Sciatic nerve (tissue), 2 donors: ENCODE measurements at places on chromosomes 4 and X.

- no peak for DNase-seq
Measured at GRCh38 chr4:113384600-113384999, 335.1 kb downstream of the ANK2 start.

GRCh38 chr4:148006001-148006400 lies 274.1 kb downstream of the ARHGAP10 start:
- DNase-seq, result no peak

GRCh38 chr4:89639395-89639794 lies 197.6 kb downstream of the SNCA start:
- no peak for DNase-seq

DNA sequence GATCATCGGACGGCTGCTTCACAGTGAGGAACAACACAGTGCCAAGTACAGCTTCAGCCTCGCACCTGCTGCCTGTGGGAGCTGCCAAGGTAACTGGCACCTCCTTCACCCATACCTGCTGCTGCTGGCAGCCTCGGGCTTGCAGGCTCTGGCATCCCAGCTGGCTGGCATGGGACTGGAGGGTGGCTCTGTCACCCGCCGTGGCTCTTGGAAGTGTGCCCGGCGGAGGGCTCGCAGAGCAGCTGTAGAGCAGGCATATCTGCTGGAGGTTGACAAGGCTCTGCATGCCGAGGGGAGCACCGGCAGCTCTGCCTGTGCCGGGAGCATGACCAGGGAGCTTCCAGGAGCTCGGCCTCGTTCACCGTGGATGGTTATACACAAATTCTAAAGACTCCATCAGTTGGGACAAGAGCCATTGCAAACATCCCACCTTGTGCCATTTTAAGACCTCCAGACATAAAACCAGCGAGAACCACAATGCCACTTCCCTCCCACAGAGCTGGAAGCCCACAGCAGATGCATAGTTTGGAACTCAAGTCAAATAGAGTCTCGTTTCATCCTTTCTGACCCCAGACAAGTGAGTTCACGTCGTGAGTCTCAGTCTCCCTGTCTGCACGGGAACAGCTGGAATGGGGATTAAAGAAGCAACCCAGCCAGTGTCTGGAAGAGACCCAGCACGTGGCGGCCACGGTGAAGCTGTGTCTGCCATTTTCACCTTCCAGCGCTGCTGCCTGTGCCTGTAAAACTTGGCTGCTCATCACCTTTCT lies 84.3 kb upstream of the PSAPL1 start:
- no peak for DNase-seq

GRCh38 chrX:134718966-134719317 lies 60.7 kb upstream of the PLAC1 start:
- DNase-seq, result no peak

DNA sequence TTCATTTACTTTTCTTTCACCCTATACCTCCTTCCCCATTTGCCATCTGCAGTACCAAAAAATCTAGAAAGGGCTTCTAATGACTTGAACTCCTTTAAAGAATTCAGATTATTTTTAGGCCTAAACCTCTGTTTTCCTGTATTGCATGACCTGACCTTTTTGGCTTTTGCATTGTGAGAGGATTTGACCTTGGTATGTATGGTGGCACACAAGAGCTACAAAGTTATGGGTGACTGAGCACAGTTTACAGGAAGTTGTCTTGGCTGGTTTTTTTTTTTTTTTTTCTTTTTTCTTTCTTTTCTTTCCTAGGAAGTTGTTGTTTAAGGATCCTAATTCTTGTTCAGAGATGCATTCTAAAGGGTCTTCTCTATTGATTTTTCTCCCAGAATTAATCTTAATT lies 32.0 kb upstream of the MTMR8 start:
- DNase-seq, result no peak

DNA sequence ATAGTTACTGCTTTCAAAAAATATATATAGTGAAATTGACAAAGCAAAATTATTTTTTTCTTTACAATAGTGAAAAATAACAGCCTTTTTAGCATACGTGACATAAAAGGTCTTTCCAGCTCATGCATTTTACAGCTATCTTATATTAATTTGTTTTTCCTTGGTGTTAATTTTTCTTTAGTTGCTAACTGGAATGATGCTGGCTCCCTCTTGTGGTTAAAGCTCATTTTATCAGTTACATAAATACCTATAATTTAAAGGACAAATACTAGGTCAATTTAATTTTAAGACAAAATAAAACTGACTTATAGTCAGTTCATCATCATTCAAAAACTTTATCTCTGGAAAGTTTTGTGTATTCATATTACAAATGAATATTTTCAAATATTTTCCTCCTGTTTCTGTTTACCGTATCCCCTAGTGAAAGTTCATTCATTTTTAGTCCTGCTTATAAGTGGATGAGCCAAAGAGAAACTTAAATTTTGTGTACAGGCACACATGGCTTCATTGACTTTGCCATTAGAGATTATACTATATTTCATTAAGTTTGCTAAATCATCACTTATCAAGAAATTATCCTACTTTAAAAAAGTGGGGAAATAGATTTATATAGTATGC lies 9.9 kb upstream of the ANAPC4 start:
- no peak for DNase-seq

- no peak for DNase-seq
Measured at GRCh38 chrX:7542587-7543380, 300.2 kb upstream of the VCX start.

- peak; percentile 90 for DNase-seq
Measured at GRCh38 chrX:10189317-10190268, 32.8 kb downstream of the CLCN4 start.

GRCh38 chr4:60744767-60745166 lies 455.4 kb upstream of the ADGRL3 start:
- no peak for DNase-seq

DNA sequence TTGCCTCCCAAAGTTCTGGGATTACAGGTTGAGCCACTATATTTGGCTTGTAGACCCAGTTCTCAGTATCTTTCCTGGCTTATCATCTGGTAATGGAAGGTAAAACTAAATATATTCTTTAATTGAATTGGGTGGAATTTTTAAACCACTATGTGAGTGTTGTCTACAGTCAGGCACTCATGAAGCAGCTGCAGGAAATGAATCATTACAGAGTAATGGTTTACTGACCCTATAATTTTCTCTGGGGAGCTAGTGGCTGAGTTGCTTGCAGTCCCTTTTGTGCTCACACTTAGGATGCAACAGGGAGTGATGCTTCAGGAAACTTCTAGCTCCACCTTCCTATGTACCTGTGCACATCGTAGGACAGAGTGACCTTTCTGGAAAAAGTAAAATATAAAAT lies 4.1 kb upstream of the UGT2B7 start:
- no peak for DNase-seq

DNA sequence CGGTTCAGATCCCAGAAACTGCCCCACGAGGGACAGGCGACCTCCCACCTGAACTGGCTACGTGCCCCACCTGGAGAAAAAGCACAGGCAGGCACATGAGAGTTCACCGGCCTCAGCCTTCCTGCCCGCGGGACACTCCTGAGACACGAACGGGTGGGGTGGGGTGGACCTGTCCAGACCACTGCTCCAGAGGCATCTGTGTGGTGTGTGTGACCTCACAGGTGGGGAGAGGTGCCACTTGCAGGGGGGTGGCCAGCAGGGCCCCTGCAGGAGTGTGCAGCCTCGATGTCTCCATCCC lies 18.5 kb downstream of the NELFA start:
- DNase-seq, result no peak

GRCh38 chr4:184955116-184955515 lies 63.2 kb upstream of the HELT start:
- no peak for DNase-seq

- DNase-seq, result no peak
Measured at GRCh38 chr4:128907981-128908380, 98.5 kb downstream of the JADE1 start.

GRCh38 chr4:1794809-1795298 lies 1.8 kb downstream of the FGFR3 start:
- DNase-seq, result no peak

- DNase-seq, result no peak
Measured at GRCh38 chrX:46686003-46686645, 72.8 kb downstream of the SLC9A7 start.

- peak; percentile 94 for DNase-seq
Measured at GRCh38 chr4:7803992-7804755, 135.5 kb downstream of the AFAP1 start.

- peak; percentile 74 for DNase-seq
Measured at GRCh38 chr4:159070742-159071141, 32.1 kb upstream of the RAPGEF2 start.

GRCh38 chrX:72021975-72022374 lies 109.7 kb downstream of the RTL5 start:
- DNase-seq, result no peak

GRCh38 chr4:154320521-154320920 lies 171.1 kb downstream of the DCHS2 start:
- DNase-seq, result no peak

DNA sequence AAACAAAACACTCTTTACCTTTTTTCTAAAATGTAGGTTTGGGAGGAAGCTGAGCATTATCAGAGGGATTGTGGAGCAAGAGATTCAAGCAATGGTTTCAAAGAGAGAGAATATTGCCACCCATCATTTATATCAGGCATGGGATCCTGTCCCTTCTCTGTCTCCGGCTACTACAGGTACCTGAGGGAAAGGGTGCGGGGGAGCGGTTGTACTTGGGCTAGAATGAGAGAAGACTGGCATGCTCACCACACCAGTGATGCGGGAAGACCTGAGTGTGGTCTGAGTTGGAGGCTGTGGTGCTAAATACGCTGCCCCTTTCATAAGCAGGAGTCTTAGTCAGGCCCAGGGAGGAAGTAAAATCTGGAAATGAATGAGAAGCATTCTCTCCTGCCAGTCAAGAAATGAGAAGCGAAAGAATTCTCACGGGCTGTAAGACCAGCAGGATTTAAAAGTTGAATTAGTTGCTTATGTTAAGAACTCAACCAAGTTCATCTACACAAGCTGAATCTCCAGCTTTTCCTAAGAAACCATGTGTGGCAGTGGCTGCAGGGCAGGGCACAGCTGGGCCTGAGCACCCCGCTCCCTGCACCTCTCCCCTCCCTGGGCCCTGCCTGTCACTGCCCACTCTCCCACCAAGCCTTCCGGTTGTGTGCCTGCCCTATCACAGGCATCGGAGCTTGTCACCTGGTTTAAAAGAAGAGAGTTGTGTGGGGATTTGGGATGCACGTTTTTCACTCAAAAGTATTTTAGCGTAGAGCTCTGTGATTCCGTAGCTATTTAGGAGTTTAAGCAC lies 24.8 kb upstream of the MSANTD1 start:
- no peak for DNase-seq

- no peak for DNase-seq
Measured at GRCh38 chrX:69116077-69116476, 49.2 kb downstream of the PJA1 start.

- no peak for DNase-seq
Measured at GRCh38 chr4:175947117-175947722, 118.4 kb upstream of the WDR17 start.
